Activated CD4-positive, alpha-beta T cell treated with anti-CD3 and anti-CD28 coated beads for 36 hours (primary cell): ENCODE measurements at places on chromosomes 11 and 22. TPM values are rescaled to one million over a fixed set of nuclear protein-coding genes. Genes with fewer than 3 reads are reported as not detected.

CLMP gene
- 0.05 TPM for total RNA-seq

TTC9C gene
- total RNA-seq = 54.1 TPM

CRYBB2 gene
- 0.23 TPM for total RNA-seq

INSC gene
- 0.64 TPM for total RNA-seq

DNA sequence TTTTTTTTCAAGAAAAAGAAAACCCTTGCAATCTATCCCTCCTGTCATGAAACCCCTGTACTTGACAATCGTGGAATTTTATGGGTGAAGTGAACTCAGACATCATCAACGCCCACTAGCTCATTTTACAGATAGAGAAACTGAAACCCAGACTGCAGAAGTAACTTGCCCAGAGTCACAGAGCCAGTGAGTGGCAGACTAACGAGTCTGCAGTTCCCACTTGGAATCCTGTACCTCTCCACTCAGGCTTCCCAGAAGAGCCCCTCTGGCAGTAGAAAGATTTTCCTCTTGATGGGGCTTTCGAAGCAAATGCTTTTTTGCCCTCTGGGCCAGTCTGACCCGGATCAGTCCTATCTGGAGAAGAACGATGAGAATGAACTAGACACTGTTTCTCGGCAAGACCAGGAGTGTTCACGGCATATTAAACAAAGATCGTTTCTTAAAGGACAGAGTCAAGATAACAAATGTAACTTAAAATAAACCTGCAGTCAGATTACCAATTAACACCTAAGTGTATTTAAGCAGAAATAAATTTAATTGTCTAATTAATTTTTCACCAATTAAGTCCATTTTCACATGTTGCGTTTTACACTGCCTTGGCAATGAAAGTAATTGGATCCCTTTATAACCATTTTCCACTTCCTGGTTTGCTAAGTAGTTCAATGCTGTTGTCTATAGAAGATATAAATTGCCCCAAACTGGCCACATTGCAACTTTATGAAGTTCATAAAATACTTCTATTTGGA lies 61.3 kb upstream of the CREB3L1 start:
- H3K4me1 ChIP-seq = no peaks in the 10 kb centered on the region
- H3K27me3 ChIP-seq = peaks cover 7% of the 10 kb centered on the region
- H3K36me3 ChIP-seq = no peaks in the 10 kb centered on the region
- no peak for DNase-seq
- no peak overlapping the region for H3K27ac ChIP-seq

DNA sequence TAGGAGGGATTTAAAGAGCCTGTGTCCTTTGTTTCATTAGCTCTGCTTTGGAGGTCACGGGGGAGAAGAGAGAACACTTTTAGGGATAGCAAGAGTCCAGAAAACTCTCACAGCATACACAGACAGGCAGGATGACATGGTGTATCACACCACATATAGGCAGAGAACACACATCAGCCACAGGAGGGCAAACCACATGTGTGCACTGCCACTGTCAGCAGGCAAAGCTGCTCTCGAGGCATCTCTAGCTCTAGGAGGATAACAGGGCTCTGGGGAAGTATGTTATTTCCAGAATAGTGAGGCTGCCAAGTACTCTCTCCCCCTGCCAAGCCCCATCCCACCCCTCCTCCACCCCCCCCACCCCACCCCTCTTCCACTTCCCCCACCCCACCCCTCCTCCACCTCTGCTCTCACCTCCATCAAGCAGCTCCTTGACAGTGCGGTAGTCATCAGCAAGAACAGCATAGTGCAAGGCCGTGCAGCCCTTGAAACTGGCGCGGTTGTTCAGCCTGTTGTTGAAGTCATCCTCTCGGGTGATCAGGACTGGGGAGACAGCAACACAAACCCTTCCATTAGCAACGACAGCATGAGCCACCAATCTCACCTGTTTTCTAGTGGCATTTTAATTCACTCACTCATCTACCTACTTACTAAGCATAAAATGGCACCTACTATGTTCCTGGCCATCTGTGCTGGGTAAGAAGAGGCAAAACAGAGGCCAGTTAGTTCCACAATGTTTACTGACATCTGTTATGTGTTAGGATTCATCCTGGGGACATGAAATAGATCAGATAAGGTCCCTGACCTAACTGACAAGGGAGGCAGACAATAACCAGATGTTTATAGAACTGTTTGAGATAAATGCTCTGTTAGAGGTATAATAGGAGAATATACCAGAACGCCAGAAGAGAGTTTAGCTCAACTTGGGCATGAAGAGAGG lies 75.6 kb downstream of the CLPB start:
- DNase-seq = no peak
- H3K4me3 ChIP-seq = no peak overlapping the region
- no peaks in the 10 kb centered on the region for H3K4me1 ChIP-seq
- H3K36me3 ChIP-seq = peaks cover 3% of the 10 kb centered on the region

OR56A1 gene
- total RNA-seq = not detected

SCGB1C1 gene
- total RNA-seq = not detected
